Germinal center (tissue), 1 donor: ENCODE measurements at places on chromosomes 2 and 18.

DNA sequence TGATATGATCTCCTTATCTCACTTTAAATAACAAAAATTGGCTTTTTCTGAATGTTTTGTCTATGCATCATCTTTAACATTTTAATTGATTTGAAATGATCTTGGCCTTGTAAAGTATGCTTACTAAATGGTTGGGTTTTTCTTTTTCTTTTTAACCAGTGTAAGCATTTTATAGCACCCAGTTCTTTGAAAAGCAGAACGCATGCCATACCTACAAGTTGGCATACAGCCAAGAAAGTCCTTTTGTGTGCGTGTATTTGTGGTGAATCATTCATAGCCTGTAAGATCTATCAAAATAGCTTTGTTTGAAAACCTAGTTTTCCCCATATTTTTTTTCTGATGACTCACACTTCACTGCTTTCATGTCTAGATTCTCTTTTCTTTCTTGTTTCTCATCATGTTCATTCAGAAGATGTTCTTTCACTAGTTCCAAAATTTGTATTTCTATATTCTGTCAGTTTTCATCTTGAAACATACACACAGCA is 4.1 kb upstream of the VRK2 start:
- no peak for DNase-seq

DNA sequence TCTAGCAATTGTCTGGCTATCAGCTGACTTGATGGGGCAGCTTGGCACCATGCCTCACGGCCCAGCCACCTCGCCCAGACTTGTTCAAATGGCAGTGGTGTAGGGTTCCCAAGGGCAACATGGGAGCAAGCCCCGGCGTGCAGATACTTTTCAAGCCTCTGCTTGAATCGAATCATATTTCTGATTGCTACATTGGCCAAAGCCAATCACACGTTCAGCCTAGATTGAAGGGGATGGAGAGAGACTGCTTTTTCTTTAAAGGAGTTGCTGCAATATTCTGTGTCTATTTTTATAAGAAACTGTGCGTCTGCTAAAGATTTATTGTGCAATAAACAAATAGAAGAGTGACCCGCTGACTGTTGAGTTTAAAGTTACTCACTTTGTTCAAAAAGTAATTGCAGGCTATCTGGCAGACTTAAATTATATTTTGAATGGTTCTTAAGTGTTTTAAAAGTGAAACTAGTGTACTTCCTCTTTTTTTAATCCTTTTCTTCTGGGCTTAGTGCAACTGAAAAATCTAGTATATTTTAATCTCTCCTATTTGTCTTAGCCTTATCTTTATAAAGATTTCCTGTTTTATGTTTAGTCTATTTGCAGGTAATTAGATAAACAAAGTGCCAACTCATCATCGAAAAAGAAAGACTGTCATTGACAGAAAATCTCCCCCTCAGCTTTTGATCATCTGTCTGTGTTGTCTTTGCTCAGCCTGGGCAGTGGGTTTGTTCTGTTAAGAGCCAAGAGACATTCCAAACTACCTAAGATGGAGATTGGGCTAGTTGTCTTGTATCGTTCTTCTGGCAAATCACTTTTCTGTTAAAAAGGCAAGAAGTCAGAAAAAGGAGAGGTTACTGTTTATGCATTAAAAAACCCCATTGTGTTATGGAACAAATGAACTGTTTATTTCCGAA is 156.1 kb downstream of the TPGS2 start:
- DNase-seq, result no peak

- DNase-seq, result peak; percentile 13
Observed at GRCh38 chr18:46291149-46291548, 187.0 kb downstream of the HAUS1 start.

DNA sequence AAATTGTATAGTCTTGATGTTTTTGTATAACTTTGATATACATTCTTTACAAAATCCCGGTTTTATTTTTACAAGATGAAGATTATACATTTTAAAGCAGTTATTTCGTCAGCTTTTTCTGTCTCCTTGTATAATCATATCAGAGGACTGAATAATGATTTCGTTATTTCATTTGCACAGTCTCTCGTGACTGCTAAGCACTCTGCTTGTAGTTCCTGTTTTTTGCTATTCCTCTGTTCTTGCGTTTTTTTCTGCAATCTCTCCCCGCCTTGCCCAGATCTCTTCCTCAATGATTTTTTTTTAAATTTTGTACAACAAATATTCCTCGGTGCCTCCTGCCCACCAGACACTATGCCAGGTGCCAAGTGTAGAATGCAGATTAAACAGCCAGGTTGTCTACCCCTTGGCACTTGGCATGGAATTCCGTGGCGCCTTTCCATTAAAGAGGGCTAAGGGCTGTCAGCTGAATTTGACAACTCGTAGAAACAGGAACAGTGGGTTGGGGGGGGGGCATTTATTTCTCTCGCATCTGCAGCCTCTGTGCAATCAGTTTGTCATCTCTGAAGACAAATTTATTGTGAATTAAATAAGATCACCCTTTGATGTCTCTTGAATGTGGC is 69.6 kb downstream of the KLHL29 start:
- DNase-seq, result no peak

DNA sequence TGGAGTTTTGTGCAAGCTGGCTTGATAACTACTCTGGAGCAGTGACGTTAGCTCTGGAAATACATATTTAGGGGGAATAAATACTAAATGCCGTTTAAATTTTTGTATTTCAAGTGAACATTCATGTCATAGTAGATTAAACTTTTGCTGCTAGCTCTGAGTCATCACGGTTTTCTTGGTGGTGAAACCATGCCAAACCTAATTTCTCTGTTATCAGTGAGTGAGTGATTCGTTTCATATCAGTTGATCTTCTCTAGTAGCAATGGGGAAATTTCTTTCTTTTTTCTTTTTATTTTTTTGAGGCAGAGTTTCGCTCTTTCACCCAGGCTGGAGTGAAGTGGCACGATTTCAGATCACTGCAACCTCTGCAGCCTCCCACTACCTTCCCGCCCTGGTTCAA is 211.1 kb downstream of the PTPRM start:
- DNase-seq, result no peak

DNA sequence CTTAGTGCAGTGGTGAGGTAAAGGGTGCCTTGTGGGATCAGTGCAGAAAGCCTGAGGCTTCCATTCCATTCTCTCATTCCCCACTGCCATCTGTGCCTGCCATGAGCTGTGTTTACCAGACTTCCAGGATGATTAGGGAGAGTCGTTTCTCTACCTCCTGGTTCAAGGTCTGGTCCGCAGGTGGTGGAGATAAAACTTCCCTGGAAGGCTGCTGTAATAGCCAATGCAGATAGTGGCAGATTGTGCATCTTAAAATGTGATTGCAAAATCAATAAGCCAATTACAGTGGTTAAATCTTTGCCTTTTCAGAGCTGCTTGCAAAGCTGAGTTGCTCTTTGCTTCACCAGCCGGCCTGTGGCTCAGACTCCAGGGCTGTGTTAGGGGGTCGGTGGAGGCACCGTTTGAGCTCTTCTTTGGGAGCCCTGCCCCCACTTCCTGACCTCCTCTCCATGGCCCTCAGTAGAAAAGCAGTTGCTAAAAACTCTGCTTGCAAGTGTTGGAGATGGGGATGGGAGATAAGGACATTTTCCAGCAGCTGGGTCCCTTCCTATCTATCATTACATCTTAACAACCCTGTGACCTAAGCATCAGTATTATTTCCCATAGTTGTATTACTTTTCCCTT is 95.2 kb upstream of the HS6ST1 start:
- no peak for DNase-seq

DNA sequence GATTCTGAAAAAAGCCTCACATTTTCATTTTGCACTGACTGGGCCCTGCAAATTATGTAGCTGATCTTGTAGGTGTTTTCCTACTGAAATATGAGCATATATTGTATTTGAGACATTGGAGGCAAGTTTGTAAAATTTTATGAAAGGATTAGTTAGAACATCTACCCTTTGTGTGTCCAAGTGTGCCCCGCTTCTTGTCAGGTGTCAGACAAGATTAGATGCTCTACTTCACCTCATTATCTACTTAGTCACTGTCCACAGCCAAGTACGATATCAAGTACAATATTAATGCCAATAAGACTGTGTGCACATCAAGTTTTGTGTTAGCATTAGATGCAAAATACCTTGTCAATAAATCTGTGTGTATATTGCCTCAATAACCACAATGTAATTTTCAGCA is 67.8 kb upstream of the RPRM start:
- no peak for DNase-seq

GRCh38 chr18:35827275-35827902 is 145.1 kb upstream of the RMP24 start:
- DNase-seq, result no peak

- no peak for DNase-seq
Observed at GRCh38 chr2:1736045-1736444, 8.3 kb downstream of the PXDN start.

DNA sequence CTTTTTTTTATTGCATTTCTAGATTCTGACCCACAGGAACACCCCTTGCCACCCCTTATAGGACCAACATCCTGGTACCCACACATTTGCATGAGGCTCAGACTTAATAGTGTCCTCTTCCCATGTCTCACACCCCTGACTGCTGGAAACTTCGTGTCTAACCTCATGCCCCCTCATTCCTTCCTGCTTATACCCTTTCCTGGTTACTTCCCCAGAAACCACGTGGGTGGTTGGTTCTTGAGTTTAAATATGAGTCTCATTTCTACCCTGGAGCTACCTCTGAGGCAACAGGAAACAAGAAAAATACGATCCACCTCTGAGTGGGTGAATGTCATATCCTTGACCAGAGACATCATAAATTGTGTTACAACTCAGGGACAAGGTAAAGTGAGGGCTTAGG is 1.6 kb downstream of the TNP1 start:
- no peak for DNase-seq

DNA sequence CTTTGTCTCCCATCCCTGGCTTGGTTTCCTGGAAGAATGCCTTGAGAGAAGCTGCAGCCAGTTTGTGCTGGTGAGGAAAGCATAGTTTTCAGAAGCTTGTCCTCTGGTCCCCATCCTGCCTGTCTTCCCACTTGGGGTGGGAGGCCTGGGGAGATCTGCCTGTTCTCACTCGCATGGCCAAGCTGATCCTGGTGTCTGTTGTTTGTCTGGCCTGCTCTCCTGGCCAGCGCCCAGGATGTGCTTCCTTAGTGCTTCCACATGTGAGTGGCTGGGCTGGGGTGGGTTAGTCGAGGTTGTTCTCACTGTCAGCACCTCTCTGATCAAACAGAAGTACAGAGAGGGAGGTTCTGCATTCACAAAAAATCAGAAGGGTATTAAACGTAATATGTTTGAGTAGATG is 49.5 kb downstream of the PTPRM start:
- DNase-seq, result no peak

DNA sequence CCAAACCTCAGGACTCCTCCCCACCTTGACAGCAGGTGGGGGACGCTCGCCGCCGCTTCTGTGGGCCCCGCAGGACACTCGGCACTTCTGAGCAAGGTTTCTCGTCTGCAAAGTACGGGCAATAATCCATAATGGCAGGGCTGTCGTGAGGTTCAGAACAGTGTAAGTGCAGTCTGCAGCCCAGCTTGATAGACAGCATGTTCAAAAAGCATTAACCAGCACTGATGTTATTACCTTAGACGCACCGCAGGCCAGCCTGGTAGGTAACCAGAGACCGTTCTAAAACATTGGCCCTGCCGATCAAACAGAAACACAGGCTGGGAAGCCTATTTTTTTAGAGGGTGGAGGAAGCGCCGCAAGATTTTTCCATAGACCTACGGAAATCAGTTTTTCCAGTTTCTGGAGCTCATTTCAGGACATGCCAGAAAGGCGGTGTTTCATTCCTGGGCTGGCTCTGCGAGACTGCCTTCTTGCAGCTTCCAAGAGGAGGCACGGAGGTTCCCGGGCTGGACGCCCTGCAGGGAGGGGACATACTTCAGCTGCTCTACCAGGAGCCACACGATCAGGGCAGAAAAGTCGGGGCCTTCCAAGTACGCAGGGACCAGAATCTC is 148.7 kb downstream of the TPO start:
- no peak for DNase-seq

- DNase-seq, result no peak
Observed at GRCh38 chr18:2554696-2555095, 16.6 kb downstream of the METTL4 start.

- DNase-seq, result no peak
Observed at GRCh38 chr2:169702996-169703395, 8.7 kb downstream of the PHOSPHO2 start.

DNA sequence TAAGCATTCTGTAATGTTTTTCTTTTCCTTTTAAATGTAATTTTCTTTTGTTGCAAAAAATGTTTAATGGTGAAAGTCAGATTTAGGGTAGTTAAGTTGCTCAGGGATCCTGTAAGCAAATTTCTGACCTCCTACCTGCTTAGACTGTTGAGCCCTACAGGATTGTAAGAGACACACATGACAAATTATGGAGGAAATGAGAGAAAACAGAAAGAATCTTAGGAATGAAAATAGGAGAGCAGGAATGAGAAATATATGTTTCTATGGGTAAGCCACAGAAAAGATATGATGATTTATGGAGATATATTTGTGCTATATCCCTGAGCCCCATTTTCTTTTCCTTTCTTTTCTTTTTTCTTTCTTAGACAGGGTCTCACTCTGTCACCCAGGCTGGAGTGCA is 28.3 kb downstream of the CYBRD1 start:
- no peak for DNase-seq

- DNase-seq, result no peak
Observed at GRCh38 chr2:63249161-63249560, 198.5 kb downstream of the OTX1 start.

- DNase-seq, result no peak
Observed at GRCh38 chr18:53153281-53153680, 813.3 kb downstream of the DCC start.

GRCh38 chr2:36452260-36452659 is 96.7 kb downstream of the CRIM1 start:
- no peak for DNase-seq

GRCh38 chr18:62338446-62339105 is 13.5 kb downstream of the TNFRSF11A start:
- no peak for DNase-seq

DNA sequence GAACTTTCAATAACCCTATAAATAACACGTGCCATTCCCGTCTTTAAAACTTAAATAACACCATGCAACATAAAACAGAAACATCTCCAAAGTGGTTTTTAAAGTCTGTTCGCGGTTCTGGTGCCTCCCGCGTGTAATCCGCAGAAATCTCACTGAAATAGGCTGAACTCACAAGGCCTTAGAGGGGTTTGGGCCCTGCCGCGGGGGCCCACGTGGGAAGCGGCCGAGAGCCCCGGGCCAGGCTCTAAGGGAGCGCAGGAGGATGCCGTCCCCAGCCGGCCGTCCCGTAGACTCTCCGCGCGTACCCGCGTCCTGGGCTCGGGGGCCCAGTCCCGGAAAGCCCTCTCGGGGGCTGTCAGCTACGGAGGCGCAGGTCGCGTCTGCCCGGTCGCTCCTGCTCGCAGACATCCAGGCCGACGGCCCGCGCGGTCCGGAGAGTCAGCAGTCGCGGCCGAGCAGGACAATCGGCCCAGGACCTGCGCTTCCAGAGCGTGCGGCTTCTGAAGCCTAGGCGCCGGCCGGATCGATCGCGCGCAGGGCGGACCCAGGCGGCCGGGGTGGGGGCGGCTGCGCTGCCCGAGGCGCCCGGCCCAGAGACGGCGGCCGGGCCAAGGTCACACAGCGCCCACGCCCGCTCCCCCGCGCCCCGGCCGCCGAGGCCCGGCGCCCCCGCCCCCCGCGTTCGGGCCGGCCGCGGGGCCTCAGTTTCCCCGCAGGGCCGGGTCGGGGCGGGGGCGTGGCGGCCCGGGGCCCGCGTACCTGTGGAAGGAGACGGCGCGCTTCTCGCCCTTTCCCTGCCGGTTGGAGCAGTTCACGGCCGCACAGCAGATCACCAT is 558 bp downstream of the THAP4 start:
- peak; percentile 63 for DNase-seq
